Panc1 (cell line): ENCODE measurements at places on chromosomes 4 and X. TPM values are rescaled to one million over a fixed set of nuclear protein-coding genes. Genes with fewer than 3 reads are reported as not detected.

DTHD1 gene
- not detected for total RNA-seq

- no peak overlapping the region for H3K4me3 ChIP-seq
- no peak for DNase-seq
- H3K27ac ChIP-seq, result no peak overlapping the region
- H3K36me3 ChIP-seq, result no peaks in the 10 kb centered on the region
These were observed 1.2 kb upstream of the FSTL5 start for GRCh38 chr4:162164906-162165510.

- no peaks in the 10 kb centered on the region for H3K27me3 ChIP-seq
- no peaks in the 10 kb centered on the region for H3K36me3 ChIP-seq
- no peak overlapping the region for H3K27ac ChIP-seq
- no peak for DNase-seq
These were observed 981 bp upstream of the PITX2 start for GRCh38 chr4:110623718-110624397.

LANCL3 gene
- 0.03 TPM for total RNA-seq

GRCh38 chr4:182648766-182649165 lies 268.4 kb downstream of the DCTD start:
- H3K27ac ChIP-seq, result no peak overlapping the region
- H3K4me1 ChIP-seq, result no peaks in the 10 kb centered on the region
- H3K27me3 ChIP-seq, result no peaks in the 10 kb centered on the region
- H3K36me3 ChIP-seq, result no peaks in the 10 kb centered on the region
- no peak for DNase-seq
- no peak overlapping the region for H3K4me3 ChIP-seq

GRCh38 chrX:47175588-47175980 lies 18.0 kb upstream of the UBA1 start:
- no peaks in the 10 kb centered on the region for H3K27me3 ChIP-seq
- no peaks in the 10 kb centered on the region for H3K4me1 ChIP-seq
- peaks cover 5% of the 10 kb centered on the region for H3K36me3 ChIP-seq
- H3K27ac ChIP-seq, result no peak overlapping the region
- no peak overlapping the region for H3K4me3 ChIP-seq

ARR3 gene
- not detected for total RNA-seq

- no peaks in the 10 kb centered on the region for H3K36me3 ChIP-seq
- no peaks in the 10 kb centered on the region for H3K4me1 ChIP-seq
- H3K27ac ChIP-seq, result no peak within 1 kb of the TSS
- no peaks in the 10 kb centered on the region for H3K27me3 ChIP-seq
These were observed at the start of gene CYBB for GRCh38 chrX:37779857-37780256. TSS of gene CYBB (plus strand) at chrX:37780059. CDS start at chrX:37780078, 19 bp downstream.

DNA sequence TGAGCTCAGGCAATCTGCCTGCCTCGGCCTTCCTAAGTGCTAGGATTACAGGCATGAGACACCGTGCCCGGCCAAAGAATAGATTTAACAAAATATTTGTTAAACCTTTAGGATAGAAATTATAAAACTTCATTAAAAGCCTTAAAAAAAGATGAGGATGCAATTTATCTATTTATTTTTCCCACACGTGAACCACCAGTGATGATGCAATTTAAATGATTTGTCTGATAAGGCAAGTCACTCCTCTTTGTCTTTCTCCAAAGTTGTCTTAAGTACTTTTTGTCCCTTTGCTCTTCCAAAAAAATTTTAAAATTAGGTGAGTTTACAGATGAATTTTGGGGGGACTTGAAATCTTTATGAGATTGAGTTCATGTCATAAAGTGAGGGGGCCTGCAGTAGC lies 58.2 kb downstream of the SLC34A2 start:
- no peaks in the 10 kb centered on the region for H3K4me1 ChIP-seq
- H3K27me3 ChIP-seq, result no peaks in the 10 kb centered on the region
- no peak for DNase-seq
- no peak overlapping the region for H3K27ac ChIP-seq
- no peaks in the 10 kb centered on the region for H3K36me3 ChIP-seq

HNRNPD gene
- total RNA-seq, result 170 TPM

GRCh38 chr4:187944179-187944578 lies 51.4 kb upstream of the ZFP42 start:
- H3K27me3 ChIP-seq, result no peaks in the 10 kb centered on the region
- H3K36me3 ChIP-seq, result no peaks in the 10 kb centered on the region
- no peak overlapping the region for H3K27ac ChIP-seq
- H3K4me1 ChIP-seq, result no peaks in the 10 kb centered on the region
- H3K4me3 ChIP-seq, result no peak overlapping the region
- no peak for DNase-seq

PNCK gene
- 2.3 TPM for total RNA-seq

- no peaks in the 10 kb centered on the region for H3K36me3 ChIP-seq
- no peak overlapping the region for H3K27ac ChIP-seq
- no peaks in the 10 kb centered on the region for H3K4me1 ChIP-seq
- no peak for DNase-seq
- no peak overlapping the region for H3K4me3 ChIP-seq
- H3K27me3 ChIP-seq, result no peaks in the 10 kb centered on the region
These were observed 690.2 kb downstream of the FAT4 start for GRCh38 chr4:126004941-126005340.
